ENCODE measurements at places on chromosomes 5 and 9. TPM values are rescaled to one million over a fixed set of nuclear protein-coding genes. Genes with fewer than 3 reads are reported as not detected.

Gene NIPAL4
- 3.2 TPM for total RNA-seq

Gene ARL10
- total RNA-seq, result 3.8 TPM

DNA sequence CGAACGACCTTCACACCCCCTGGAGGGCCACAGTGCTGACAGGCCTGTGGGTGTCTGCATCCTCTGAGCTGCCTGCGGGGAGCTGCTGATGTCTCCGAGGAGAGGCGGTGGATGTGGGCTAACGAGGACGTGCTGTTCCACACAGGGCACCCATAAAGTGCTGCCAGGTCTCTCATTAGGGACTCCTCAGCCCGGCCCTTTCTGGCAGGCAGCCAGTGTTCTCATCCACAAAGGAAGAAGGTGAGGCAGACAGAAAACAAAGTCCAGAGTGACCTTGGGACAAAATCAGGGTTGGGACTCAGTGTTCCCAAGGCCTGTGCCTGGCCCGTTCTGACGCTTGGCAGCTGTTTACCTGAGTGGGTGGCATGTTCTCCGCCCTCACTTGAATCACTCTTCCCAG, 29.3 kb downstream of the CARTPT start:
- H3K4me3 ChIP-seq, result no peak overlapping the region
- no peaks in the 10 kb centered on the region for H3K27me3 ChIP-seq
- no peak overlapping the region for H3K27ac ChIP-seq
- peaks cover 14% of the 10 kb centered on the region for H3K36me3 ChIP-seq
- H3K4me1 ChIP-seq, result peaks cover 80% of the 10 kb centered on the region

GRCh38 chr9:133056533-133056932, 5.2 kb upstream of the CEL start:
- H3K4me1 ChIP-seq, result no peaks in the 10 kb centered on the region
- no peaks in the 10 kb centered on the region for H3K27me3 ChIP-seq
- no peak overlapping the region for H3K27ac ChIP-seq
